ENCODE measurements at places on chromosomes 7 and 10.

DNA sequence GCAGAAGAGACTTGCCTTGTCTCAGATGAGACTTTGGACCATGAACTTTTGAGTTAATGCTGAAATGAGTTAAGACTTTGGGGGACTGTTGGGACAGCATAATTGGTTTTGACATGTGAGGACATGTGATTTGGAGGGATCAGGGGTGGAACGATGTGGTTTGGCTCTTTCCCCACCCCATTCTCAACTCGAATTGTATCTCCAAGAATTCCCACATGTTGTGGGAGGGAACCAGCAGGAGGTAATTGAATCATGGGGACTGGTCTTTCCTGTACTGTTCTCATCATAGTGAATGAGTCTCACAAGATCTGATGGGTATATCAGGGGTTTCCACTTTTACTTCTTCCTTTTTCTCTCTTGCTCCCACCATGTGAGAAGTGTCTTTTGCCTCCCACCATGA, 229.7 kb upstream of the KCND2 start:
- no peak for DNase-seq

DNA sequence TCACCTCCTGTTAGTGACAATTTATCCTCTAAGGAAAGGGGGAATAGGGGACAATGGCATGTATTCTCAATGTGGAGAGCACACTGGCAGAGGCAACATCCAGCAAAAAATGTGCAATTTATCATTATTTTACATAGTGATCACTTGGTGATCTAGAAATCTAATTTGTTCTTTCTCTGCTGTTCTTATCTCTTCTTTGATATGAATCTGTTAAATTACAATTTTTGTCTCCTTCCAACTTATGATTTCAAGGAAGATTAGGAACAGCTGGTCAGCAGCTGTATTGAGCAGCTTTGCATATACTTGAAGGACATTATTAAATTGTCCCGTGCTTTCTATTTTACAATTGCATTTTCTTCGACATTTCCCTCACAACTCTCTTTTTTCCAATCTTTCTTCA, 213.1 kb downstream of the MAGI2 start:
- DNase-seq = no peak

DNA sequence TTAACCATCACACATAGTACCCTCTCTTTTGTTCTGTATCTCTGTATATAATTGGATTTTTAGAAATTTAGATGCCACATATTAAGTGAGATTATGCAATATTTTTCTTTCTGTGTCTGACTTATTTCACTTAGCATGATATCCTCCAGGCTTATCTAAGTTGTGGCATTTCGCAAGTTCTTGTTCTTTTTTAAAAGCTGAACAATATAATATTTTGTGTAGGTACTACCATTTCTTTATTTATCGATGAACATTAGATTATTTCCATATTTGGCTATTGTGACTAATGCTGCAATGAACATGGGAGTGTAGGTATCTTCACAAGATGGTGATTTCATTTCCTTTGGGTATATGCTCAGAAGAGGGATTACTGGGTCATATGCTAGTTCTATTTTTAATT, 295.0 kb downstream of the SUGCT start:
- DNase-seq = no peak

DNA sequence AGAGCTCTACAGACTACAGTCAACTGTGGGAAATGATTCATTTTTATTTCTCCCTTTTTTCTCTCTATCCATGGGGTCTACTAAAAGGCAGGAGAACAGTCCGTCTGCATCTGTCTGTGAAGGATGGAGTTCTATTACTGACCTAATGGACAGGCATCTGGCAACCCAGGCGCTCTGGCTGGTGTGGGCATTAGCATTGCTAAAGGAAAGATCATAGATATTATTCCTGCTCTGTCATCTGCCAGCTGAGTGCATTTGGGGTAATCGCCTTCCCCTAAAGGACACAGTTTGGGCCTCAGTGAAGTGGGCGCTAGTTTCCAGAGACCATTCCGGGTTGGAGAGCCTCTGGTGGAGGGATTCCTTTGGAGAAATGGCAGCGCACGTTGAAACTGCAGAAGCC, 201.3 kb upstream of the TCERG1L start:
- no peak for DNase-seq

DNA sequence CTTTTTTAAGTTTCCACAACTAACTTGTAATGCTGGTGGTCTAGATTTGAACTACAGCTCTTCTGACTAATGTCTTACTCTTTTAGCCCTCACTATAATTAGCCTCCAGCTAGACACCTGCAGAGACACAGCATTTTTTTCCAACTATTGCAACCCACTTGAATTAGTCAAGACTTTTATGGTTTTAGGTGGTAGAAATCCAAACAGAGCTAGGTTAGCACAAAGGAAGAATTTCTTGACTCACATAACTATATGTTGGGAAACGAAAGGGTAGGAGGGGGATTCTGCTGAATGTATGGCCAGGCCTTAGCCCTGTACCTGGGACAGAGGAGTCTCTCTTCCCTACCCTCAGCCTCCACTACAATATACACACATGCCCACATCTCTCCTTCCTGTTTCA, 586.1 kb downstream of the INHBA start:
- no peak for DNase-seq

DNA sequence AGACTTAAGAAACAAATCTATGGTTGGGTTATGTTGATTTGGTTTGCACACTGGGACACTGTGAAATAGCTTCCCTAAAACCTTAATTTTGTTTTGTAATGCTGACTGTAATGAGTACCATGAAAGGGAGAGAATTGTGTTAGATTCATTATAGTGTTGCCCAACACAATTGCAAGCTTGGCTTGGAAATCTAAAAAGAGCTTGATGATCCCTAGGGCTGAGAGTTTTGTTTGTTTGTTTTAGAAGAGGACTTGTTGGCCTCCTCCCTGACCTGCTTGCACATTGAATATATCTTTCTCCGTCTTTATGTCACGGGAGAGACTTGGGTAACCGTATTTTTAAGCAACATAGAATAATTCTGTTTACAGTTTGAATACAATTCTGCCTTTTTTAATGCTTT, 410.1 kb downstream of the ARL4A start:
- no peak for DNase-seq

- no peak for DNase-seq
Observed at GRCh38 chr10:61992059-61992460, 90.6 kb downstream of the ARID5B start.

- DNase-seq = no peak
Observed at GRCh38 chr7:27616914-27617548, 45.7 kb downstream of the HIBADH start.

GRCh38 chr7:33114976-33115375, 5.8 kb upstream of the RP9 start:
- DNase-seq = no peak

GRCh38 chr7:116576350-116577319, 51.8 kb downstream of the CAV1 start:
- DNase-seq = no peak

GRCh38 chr10:74585231-74586087, 240.9 kb upstream of the KAT6B start:
- DNase-seq = no peak

- no peak for DNase-seq
Observed at GRCh38 chr10:125011171-125011925, 69.4 kb downstream of the ZRANB1 start.
